ENCODE measurements at places on chromosomes 7 and 10.
A peak's percentile ranks its signal among the peaks of the same experiment; 100 is the strongest.

GRCh38 chr10:36423821-36424248 lies 701.6 kb upstream of the ANKRD30A start:
- DNase-seq, result no peak

GRCh38 chr10:107800061-107800460 lies 635.6 kb upstream of the SORCS1 start:
- no peak for DNase-seq

- DNase-seq, result peak; percentile 16
Observed at GRCh38 chr7:92758796-92759431, 77.5 kb downstream of the CDK6 start.

- DNase-seq, result peak; percentile 70
Observed at GRCh38 chr7:153370092-153370491, 610.5 kb downstream of the ACTR3B start.

DNA sequence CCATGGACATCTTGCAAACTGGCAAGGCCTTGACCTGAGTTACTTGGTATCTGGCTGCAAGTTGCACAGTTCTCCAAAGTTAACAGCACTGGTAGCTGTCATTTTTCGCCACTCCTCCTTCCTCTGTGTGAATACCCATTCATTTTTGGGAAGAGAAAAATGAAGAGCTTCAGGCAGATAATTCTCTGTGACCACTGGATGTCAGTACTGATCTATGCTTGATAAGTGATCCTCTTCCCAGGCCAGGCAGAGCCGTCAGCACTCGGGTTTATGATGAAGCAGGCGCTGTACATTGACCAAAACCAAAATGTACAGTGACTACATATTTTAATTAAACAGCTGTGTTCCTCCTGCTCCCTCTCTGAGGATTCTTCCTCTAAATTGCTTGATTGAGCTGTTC lies 55.9 kb upstream of the PDZD8 start:
- DNase-seq, result no peak

GRCh38 chr10:16232441-16232840 lies 204.4 kb upstream of the PTER start:
- DNase-seq, result no peak

DNA sequence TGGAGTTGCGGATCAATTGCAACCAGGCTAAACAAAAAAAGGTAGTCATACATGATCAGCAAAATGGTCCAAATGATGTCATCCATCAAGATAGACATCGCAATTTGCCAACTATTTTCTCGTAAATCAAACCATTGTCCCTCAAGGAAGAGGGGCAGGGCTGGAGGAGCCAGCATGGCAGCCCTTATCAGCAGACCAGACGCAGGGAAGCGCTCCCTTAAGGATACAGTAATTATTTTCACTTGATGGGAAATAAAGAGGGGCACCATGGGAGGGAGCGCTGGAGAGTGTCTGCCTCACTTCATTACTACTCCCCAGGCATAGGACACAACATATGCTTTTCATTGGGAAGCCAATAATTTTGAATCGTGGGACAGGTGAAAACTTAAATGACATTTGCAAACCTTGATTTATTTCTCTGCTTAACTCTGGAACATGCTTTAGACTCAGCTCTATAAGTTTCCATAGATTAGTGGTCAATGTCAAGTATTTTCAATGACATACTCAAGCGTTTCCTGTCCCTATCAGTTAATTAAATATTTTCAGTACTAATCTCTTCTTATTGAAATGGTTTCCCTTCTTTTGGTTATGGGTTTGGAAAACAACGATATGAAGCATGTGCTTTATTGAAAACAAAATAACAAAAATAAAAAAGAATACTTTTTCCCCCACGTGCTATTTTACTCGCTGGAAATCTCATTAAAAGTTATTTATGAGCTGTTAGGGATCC lies 202.4 kb upstream of the HABP2 start:
- peak; percentile 77 for DNase-seq

DNA sequence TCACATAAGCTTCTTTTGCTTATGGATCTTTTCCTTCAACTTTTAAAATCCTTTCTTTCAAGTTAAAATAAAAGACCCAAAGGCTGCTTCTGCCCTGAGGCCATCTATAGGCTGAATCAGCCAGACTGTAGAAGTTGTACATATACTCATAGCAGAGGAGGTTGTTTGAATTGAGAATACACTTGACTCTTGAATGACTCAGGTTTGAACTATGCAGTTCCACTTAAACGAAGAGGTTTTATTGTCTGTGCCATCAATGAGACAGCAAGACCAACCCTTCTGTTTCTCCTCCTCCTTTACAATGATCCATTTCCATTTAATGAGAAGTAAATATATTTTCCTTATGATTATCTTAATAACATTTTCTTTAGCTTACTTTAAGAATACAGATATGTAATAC lies 5.8 kb downstream of the ZNF365 start:
- DNase-seq, result peak; percentile 18

Measured in mesendoderm (in vitro differentiated cells).